HepG2 (cell line): ENCODE measurements at places on chromosomes 7 and 10. TPM values are rescaled to one million over a fixed set of nuclear protein-coding genes. Genes with fewer than 3 reads are reported as not detected.

- H3K36me3 ChIP-seq, result no peaks in the 10 kb centered on the region; the same call in 1 of the 2 replicates
- H3K4me1 ChIP-seq, result no peaks in the 10 kb centered on the region
- no peak overlapping the region for H3K27ac ChIP-seq
- H3K4me3 ChIP-seq, result no peak overlapping the region
Measured at GRCh38 chr7:93327006-93327633, 95.0 kb downstream of the VPS50 start.

GRCh38 chr7:142563470-142563869 lies 185.8 kb upstream of the PRSS1 start:
- no peaks in the 10 kb centered on the region for H3K36me3 ChIP-seq
- H3K4me3 ChIP-seq, result no peak overlapping the region
- H3K4me1 ChIP-seq, result no peaks in the 10 kb centered on the region
- DNase-seq, result no peak
- peaks cover 12% of the 10 kb centered on the region; the same call in 2 of the 3 replicates for H3K27me3 ChIP-seq
- H3K27ac ChIP-seq, result no peak overlapping the region

DNA sequence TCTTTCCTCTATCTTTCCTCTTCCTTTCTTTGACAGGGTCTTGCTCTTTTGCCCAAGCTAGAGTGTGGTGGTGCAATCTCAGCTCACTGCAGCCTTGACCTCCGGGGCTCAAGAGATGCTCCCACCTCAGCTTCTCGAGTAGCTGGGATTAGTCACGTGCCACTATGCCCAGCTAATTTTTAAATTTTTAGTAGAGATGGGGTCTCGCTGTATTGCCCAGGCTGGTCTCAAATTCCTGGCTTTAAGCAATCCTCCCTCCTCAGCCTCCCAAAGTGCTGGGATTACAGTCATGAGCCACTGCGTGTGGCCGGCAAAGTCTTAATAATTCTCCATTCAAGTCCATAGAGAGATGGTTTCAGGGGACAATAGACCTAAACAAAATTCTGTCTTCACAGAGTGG lies 40.2 kb downstream of the COL26A1 start:
- H3K36me3 ChIP-seq, result no peaks in the 10 kb centered on the region
- H3K27ac ChIP-seq, result no peak overlapping the region
- no peak for DNase-seq
- no peak overlapping the region for H3K4me3 ChIP-seq
- H3K4me1 ChIP-seq, result peaks cover 22% of the 10 kb centered on the region

Gene ERCC6
- total RNA-seq, result 9.8 and 11.8 TPM in 2 replicates

GRCh38 chr7:117188376-117188775 lies 134.5 kb downstream of the WNT2 start:
- no peaks in the 10 kb centered on the region for H3K4me1 ChIP-seq
- no peak overlapping the region for H3K4me3 ChIP-seq
- H3K27me3 ChIP-seq, result no peaks in the 10 kb centered on the region
- H3K27ac ChIP-seq, result no peak overlapping the region

- DNase-seq, result no peak
- H3K4me1 ChIP-seq, result peaks cover 52% of the 10 kb centered on the region
- H3K36me3 ChIP-seq, result peaks cover 2% of the 10 kb centered on the region; the same call in 1 of the 2 replicates
- H3K27ac ChIP-seq, result no peak overlapping the region
Measured at GRCh38 chr10:35339942-35340341, 3.6 kb downstream of the CCNY start.

Gene CALML3
- total RNA-seq, result not detected in 2 replicates
